ENCODE measurements at places on chromosomes 4 and X.

DNA sequence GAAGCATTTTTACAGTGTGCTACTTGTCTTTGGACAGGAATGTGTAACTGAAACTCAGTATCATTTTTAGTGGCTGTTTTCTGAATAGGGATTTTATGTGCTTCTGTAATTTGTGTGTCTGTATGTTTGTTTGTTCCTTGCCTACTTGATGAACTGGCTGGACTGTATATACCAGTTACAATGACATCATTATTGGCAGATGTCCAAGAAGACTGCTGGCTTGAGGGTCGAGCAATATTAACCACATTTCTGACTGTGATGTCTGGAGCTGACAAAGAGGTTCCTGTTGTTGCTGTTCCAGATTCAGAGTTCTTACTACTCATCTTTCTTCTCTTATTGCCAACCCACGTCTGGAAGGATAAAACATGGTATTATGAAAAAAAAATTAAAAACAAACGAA lies 33.0 kb downstream of the HDX start:
- no peak for DNase-seq

DNA sequence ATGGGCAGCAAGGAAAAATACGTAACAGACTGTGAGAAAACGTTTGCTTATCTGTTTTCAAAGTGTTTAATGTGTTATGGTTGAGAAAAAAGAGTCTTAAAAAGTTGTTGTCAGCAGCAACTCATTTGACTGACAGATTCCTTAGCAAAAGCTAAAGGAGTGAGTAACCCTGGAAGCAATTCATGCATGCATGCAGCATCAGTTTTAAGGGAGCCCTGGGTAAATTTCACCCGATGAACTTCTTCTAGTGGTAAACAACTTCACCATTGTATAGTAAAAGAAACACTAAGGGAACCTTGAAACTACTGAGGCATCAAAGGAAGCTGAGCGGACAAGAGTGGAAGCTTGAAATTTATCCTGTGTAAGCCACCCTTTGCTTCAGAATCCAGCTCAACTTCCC lies 583.2 kb upstream of the INTU start:
- DNase-seq: no peak

- DNase-seq: no peak
These were observed 44.4 kb downstream of the LRBA start for GRCh38 chr4:150970685-150971151.

DNA sequence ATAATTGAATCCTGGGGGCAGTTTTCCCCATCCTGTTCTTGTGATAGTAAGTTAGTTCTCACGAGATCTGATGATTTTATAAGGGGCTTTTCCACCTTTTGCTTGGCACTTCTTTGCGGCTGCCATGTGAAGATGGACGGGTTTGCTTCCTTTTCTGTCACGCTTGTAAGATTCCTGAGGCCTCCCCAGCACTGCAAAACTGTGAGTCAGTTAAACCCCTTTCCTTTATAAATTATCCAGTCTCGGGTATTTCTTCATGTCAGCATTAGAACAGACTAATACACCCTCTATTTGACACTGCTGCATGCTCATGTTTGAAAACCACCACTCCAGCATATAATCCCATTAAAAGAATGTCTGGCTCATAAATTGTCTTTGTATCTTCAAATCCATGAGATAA lies 264.4 kb upstream of the ITM2A start:
- DNase-seq: no peak

- no peak for DNase-seq
These were observed 10.7 kb upstream of the CCDC149 start for GRCh38 chr4:24923550-24923949.

GRCh38 chr4:176044589-176044951 lies 21.1 kb upstream of the WDR17 start:
- DNase-seq: no peak

DNA sequence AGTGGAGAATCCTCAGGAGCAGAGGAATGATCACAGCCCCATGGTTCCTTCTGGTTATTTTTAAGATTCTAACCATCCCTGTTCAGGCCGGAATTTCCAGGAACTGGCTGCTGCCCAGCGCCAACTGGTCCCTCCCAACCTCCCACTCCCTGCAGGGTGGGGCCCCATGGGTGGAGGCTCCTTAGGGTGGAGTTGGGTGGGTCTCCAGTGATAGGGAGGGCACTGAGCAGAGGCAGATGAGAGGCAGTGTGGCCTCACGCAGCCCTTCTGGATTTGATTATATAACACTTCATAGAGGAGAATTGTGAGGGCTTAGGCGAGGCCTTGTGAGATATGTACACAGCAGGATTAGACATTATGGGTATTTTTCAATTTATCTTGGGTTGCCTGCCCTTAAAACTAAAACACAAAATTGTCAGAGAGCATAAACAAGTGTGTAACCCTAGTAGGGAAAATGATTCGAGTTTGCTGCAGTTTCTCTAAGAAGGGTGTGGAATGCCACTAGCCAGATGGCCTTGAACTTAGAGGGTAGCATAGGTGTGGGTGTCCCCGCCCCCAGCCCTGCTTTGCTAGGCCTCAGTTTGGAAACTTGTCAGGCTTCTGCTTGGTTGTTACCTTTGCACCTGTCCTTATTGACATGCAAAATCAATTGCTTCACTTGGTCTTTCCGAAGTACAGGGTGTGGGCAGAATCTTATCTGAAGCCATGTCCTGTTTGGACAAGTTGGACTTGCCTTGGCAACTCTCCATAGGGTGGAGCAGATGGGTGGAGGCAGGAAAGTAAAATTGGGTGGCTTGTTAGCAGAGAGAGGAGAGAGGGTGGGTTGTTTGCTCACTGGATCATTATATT lies 9.4 kb downstream of the KLF3 start:
- no peak for DNase-seq

All from stimulated activated CD8-positive, alpha-beta memory T cell treated with anti-CD3 and anti-CD28 coated beads, Interleukin-7, amount 100 ng/mL, for 1 hour (primary cell).